ENCODE measurements at places on chromosomes 5 and 9. TPM values are rescaled to one million over a fixed set of nuclear protein-coding genes. Genes with fewer than 3 reads are reported as not detected.

GRCh38 chr9:92947268-92948037, at the start of gene FGD3:
TSS of gene FGD3 (plus strand) at chr9:92947523. CDS start at chr9:92976257, 28,734 bp downstream.
- peak; percentile 76 for DNase-seq

The INIP gene
- total RNA-seq: 14.1 TPM

The GRK6 gene
- total RNA-seq: 62.2 TPM

The GRXCR2 gene
- total RNA-seq: 0.76 TPM

DNA sequence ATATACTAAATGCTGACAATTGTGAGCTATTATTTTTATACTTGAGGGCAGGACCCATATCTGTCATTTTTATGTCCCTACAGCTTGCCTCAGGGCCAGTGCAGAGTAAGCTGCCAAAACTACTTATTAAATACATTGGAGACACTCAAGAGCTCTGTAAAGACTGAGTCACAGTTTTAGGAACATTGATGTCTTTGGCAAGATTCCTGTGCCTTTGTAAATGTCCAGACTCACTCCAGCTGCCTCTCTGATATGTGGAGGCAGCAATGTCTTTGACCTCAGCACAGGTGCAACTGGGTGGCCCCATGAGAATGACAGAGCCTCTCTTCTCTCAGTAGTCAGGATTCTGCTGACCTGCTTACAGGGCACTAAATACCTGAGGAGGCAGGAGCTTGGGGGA, 363.2 kb downstream of the OSTF1 start:
- DNase-seq: no peak

GRCh38 chr5:554284-554988, 30.2 kb upstream of the SLC9A3 start:
- DNase-seq: peak; percentile 72

The PCDHB13 gene
- 5.9 TPM for total RNA-seq

DNA sequence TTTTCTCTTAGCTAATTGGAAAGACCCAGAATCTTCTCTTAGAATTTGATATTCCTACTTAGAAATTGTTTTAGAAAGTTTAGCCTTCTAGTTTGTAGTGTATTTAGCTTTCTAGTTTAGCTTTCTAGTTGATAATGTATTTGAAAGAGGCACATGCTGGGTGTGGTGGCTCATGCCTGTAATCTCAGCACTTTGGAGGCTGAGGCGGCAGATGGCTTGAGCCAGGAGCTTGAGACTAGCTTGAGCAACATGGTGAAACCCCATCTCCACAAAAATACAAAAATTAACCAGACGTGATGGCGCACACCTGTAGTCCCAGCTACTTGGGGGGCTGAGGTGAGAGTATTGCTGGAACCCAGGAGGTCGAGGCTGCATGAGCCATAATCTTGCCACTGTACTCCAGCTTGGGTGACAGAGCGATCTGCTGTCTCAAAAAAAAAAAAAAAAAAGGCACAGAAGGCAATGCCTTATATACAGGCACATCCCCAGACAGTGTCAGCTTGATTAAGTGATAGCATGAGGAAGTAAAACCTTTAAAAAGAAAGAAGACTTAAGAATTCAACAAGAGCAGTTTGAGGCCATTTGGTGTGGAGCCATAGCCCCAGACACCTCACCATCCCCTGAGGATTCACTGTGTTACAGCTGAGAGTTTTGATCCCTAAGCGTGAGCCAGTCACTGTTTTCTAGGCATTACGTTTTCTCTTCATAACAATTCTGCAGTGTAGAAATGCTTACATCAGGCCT, 34.6 kb downstream of the ZSWIM6 start:
- no peak for DNase-seq

The LIX1 gene
- not detected for total RNA-seq

The LVRN gene
- total RNA-seq: 0.60 TPM

GRCh38 chr9:115395511-115396021, 277.6 kb upstream of the TNC start:
- no peak for DNase-seq

The LRRC14B gene
- total RNA-seq: not detected

GRCh38 chr9:125544988-125545651, 161.9 kb downstream of the MAPKAP1 start:
- DNase-seq: no peak
